ENCODE measurements at places on chromosomes 11 and 22. TPM values are rescaled to one million over a fixed set of nuclear protein-coding genes. Genes with fewer than 3 reads are reported as not detected.
A peak's percentile ranks its signal among the peaks of the same experiment; 100 is the strongest.

GRCh38 chr22:36088292-36088691 is 59.7 kb upstream of the RBFOX2 start:
- peak; percentile 56 for DNase-seq

TMEM191B gene
- total RNA-seq = not detected

PHETA2 gene
- total RNA-seq = 0.72 TPM

DNA sequence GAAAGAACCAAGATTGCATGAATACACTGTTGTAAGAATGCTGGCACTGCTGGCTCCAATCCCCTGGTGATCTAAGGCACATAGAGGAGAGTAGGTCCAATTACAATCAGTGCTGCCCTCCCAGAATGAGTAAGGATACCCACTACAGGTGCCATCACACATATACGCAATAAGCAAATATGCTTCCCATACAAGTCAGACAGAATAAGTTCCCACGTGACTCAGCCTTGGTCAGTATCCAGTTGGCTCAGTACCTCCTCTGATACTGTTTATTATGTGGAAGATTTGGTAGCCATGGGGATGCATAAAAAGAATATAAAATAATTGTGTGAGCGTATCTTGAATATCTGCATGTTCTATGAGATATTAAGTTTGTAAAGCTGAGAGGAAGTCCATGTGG is 8.9 kb upstream of the OR2D3 start:
- DNase-seq = peak; percentile 37

CRACR2B gene
- total RNA-seq = 0.17 TPM

GRCh38 chr11:75779960-75780359 is 11.4 kb downstream of the DGAT2 start:
- no peak for DNase-seq

SCGB2A2 gene
- total RNA-seq = not detected

NOX4 gene
- 1.3 TPM for total RNA-seq
